ENCODE measurements at places on chromosomes 11 and 22. TPM values are rescaled to one million over a fixed set of nuclear protein-coding genes. Genes with fewer than 3 reads are reported as not detected.
A peak's percentile ranks its signal among the peaks of the same experiment; 100 is the strongest.

GRCh38 chr11:103326070-103326794 is 217.0 kb downstream of the DYNC2H1 start:
- peak; percentile 9 for DNase-seq

- DNase-seq: peak; percentile 90
Measured at GRCh38 chr11:65856689-65857499, 1.1 kb downstream of the CFL1 start.

The THY1 gene
- total RNA-seq: 10.1 TPM

DNA sequence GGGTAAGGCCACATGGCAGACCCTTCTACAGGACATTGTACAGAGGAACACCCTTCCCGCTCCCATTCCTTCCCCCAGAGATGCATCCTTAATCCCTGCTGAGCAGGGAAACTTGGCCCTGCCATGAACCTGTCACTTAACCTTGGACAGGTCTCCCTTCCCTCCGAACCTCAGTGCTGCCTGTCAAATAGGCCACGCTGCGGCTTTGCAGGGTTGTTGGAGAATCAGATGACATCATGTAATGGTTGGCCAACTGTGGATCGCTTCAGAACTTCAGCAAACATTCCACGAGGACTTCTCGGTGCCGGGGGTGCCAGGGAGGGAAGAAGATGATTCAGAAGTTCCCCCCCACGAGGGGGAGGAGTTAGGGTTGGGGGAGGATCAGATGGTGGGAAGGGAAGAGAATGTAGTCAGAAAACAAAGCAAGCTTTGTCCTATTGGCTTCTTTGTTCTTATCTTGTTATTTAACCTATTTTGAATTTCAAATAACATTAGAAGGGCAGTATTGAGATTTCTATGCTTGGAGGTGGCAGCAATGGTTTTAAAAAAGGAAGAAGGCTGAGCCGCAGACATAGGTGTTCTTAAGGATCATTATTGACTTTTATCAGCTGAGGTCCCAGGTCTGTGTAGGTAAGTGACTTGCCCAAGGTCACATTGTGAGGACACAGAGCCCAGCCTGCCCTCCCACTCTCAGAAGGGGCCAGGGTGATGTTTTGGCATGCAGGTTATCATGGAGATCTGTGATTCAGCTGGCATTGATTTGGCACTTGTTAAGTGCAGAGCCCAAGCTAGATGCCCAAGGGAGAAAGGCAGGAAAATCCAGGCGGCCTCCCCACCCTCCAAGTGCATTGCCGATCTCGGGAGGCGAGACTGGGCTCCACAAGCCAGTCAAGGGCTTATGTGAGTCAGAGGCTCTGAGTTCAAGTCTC is 3.1 kb downstream of the CDC42EP1 start:
- DNase-seq: peak; percentile 77

DNA sequence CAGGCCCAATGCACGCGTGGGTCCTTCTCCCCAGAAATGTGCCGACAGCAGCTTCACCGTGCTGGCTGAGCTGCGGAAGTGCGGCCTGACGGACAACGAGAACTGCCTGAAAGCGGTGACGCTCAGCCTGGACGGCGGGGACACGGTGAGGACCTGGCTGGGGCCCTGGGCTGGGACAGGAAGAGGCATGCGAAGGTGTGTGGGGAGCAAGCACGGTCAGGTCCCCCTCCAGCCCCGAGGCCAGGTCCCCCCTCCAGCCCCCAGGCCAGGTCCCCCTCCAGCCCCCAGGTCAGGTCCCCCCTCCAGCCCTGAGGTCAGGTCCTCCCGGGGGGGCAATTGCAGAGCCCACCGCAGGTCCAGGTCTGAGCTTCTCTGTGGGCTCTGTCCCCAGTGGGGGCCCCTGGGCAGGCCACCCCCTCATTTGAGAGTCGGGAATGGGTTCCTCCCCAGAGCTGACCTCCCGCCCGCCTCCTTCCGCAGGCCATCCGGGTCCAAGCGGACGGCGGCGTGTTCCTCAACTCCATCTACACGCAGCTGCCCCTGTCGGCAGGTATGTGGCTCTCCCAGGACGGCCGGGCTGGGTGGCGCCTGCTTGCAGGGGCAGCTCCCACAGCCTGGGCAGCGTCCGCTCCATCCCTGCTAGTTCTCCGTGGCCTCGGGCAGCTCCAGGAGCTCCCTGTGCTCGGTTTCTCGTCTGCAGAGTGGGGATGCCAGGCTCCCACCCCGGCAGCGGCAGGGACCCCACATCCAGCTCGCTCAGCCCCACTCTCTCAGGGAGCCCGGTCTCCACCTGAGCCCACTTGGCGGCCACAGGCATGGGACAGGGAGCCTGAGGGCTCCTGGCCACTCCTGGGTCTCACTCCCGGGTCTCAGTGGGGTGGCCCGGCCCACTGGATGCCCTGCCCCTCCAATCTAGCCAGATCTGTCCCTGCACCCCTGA is 7.9 kb downstream of the MUC5B start:
- DNase-seq: peak; percentile 8

GRCh38 chr11:45208135-45208534 is 61.7 kb downstream of the PRDM11 start:
- no peak for DNase-seq

The SCUBE1 gene
- total RNA-seq: 0.68 TPM

DNA sequence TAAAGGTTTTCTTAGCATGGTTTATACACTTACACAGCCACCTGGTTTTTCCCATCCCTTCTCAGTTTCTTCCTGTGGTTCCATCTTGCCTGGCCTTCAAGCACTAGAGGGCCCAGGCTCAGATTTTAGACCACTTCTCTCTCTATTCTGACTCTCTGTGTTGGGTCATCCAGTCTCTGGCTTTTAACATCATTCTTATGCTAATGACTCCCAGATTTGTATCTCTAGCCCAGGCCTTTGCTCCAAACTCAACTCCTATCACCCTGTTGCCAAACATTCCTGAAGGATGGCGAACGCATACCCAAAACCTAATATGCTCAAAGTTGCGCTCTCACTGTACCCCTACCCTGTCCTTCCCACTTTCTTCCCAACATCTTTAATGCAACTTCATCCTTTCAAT is 135.1 kb downstream of the SPATA19 start:
- DNase-seq: no peak

DNA sequence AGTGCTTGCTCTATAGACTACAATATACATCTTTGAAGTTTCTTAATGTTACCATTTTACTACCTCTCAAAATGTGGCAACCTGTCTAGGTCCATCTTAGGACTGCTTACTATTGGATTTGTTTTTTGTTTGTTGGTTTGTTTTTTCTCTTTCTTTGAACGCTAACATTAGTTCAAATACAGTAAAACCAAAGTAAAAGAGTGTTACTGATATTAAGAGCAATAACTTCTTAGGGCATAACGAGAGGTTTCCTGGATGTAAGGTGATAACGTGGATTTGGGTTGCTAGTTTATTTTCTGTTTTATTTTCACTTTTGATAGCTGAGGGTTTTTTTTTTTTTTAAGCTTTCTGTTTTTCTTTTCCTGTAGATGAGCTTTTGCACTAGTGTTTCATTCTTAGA is 43.6 kb downstream of the TMEM135 start:
- no peak for DNase-seq

DNA sequence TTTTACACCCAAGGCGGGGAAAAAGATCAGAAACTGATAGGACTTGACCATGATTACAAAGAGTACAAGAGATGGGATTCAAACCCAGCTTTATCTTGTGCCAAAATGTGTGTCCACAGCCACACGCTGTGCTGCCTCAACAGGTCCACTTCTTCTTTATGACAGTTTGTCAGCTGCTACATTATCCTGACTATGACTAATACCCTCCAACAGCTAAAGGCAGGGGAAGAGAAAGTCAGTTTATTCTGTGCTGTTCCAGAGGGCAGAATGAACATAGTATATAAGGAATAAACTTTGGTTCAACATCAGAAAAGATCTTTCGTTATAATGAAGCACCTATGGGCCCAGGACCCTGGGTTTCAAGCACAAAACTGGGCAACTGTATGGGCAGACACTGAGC is 668.2 kb upstream of the TENM4 start:
- no peak for DNase-seq

DNA sequence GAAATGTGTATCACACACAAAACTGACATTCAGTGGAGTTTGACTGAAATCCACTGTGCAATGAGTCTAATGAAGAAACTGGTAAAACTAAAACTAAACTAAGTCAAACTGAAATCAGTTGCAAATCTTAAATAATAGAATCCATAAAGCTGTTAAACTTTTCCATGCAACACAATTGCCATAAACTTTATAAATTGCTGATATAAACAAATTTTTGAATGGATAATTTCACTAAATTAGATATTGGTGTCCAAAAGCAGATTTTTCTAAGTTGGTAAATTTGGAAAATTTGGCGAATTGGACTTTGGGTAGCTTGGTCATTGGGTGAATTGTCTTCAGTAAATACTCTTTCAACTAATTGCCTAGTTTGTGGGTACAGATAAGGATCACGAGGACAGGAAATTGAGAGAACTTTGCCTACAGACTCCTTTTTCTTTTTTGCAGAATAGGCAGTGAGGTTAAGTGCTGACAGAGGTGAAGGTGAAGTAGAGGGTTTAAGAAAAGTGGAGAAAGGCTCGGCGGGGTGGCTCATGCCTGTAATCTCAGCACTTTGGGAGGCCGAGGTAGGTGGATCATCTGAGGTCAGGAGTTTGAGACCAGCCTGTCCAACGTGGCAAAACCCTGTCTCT is 12.8 kb downstream of the MRPL17 start:
- no peak for DNase-seq

- DNase-seq: no peak
Measured at GRCh38 chr11:108817976-108818375, 153.1 kb downstream of the DDX10 start.

- peak; percentile 48 for DNase-seq
Measured at GRCh38 chr11:117820071-117820470, 4.5 kb downstream of the FXYD2 start.

The PNPLA5 gene
- total RNA-seq: not detected

DNA sequence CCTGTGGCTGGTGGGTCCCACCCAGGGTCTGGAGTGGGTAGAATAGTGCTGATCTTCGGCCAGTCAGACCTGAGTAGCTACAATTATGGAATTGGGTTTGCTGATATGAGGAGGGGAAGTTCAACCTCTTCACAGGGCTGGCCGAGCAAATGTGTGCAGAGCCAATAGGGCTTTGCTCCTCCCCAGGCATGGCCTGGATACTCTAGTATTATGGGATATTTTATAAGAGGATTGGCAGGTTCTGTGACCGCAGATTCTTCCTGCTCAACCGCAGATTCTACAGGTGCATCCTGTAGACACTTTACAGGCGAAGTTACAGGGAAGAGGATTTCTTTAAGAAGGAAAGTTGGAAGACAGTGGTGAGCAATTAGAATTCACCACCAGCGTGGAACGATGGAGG is 44.3 kb downstream of the TBC1D22A start:
- no peak for DNase-seq

The VSIG2 gene
- 160 TPM for total RNA-seq

The LARGE1 gene
- 110 TPM for total RNA-seq

The POU2AF1 gene
- 3.7 TPM for total RNA-seq

GRCh38 chr22:38699784-38700183 is 959 bp downstream of the JOSD1 start:
- DNase-seq: no peak

GRCh38 chr11:95283650-95284049 is 52.6 kb upstream of the SESN3 start:
- DNase-seq: no peak

The PGA5 gene
- total RNA-seq: not detected

DNA sequence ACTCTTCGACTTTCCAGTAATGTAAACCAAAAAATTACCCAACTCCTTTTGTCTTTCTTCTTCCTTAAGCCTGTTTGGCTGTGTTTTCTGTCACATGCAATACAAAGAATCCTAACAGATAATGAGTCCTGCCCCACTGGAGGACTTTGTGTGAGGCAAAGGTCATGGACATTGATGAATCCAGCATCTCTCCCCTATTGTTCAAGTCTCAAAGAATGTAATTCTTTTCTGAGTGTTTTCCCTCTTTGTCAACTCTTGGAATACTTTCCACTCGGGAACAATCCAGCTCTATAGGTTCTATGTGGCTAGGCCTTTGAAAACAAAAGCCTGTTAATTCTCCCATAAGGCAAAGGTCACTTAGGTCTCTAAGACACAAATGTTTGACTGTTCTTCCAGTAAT is 100.7 kb downstream of the FAR1 start:
- DNase-seq: no peak

The HSPB2 gene
- 1.3 TPM for total RNA-seq

The RTCB gene
- total RNA-seq: 98.4 TPM

DNA sequence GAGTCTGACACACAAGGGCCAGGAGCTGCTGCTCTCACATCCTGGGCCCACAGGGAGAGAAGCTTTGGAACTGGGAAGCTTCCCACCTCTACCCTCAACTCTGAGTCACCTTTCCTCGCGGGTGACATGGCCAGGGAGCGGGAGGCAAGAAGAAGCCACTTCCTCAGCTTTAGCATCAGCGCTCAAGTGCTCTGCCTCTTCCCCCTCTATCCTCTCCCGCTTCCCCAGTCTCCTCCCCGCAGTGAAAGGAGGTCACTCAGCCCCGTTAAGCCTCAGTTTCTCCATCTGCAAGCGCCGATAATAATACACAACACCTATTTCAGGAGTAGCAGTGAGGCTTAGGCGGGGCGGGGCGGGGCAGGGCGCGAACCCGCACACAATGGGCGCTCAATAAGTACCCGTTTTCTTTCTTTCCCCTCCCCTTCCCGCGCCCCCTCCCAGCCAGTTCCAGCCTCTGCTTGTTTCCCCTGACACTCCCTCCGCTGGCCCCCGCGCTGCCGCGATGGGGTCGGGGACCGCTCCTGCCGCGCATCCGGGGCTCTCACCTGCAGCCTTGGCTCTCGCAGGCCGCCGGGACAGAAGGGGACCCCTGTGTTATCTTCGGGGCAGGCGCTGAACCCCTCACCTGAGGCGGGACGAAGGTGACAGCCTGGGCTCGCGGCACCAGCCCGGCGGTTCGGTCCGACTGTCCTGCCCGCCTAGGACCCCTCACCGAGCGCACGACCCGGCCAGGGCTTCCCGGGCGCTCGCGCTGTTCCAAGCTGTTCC is 892 bp downstream of the GDPD5 start:
- peak; percentile 33 for DNase-seq

GRCh38 chr11:71420455-71421241 is 27.5 kb downstream of the DHCR7 start:
- DNase-seq: peak; percentile 56

- DNase-seq: no peak
Measured at GRCh38 chr22:42309865-42310264, 39.4 kb upstream of the TCF20 start.

GRCh38 chr11:79258576-79258975 is 182.3 kb downstream of the TENM4 start:
- no peak for DNase-seq

The GLYAT gene
- not detected for total RNA-seq

GRCh38 chr22:17234144-17234623 is 14.9 kb upstream of the ADA2 start:
- no peak for DNase-seq

The PI4KA gene
- total RNA-seq: 126 TPM

The GSTT2B gene
- 2.4 TPM for total RNA-seq

The PNPLA3 gene
- not detected for total RNA-seq

Data from transverse colon (tissue), 4 donors.